ENCODE measurements at places on chromosomes 7 and 10.

- no peaks in the 10 kb centered on the region for H3K4me1 ChIP-seq
- H3K4me3 ChIP-seq: no peak overlapping the region
- H3K27ac ChIP-seq: no peak overlapping the region
- H3K27me3 ChIP-seq: no peaks in the 10 kb centered on the region
- no peaks in the 10 kb centered on the region for H3K36me3 ChIP-seq
- DNase-seq: no peak
These were observed 260.1 kb downstream of the BMPER start for GRCh38 chr7:34165466-34165865.

GRCh38 chr7:107563081-107563774 lies 492 bp downstream of the COG5 start:
- DNase-seq: no peak
- no peaks in the 10 kb centered on the region for H3K4me1 ChIP-seq
- H3K27ac ChIP-seq: peak overlapping the region; percentile 80
- no peaks in the 10 kb centered on the region for H3K27me3 ChIP-seq
- no peaks in the 10 kb centered on the region for H3K36me3 ChIP-seq
- H3K4me3 ChIP-seq: peak overlapping the region; percentile 81

GRCh38 chr7:156473476-156474240 lies 166.9 kb upstream of the RNF32 start:
- no peaks in the 10 kb centered on the region for H3K4me1 ChIP-seq
- DNase-seq: peak; percentile 5
- H3K27me3 ChIP-seq: peaks cover 5% of the 10 kb centered on the region
- no peak overlapping the region for H3K4me3 ChIP-seq
- no peak overlapping the region for H3K27ac ChIP-seq

GRCh38 chr7:111357691-111358090 lies 204.6 kb downstream of the IMMP2L start:
- no peaks in the 10 kb centered on the region for H3K27me3 ChIP-seq
- H3K4me1 ChIP-seq: no peaks in the 10 kb centered on the region
- H3K27ac ChIP-seq: no peak overlapping the region
- no peak for DNase-seq
- no peak overlapping the region for H3K4me3 ChIP-seq

All from thymus (tissue), 14 donors.